Progenitor cell of endocrine pancreas (in vitro differentiated cells): ENCODE measurements at places on chromosomes 12 and 14.
A peak's percentile ranks its signal among the peaks of the same experiment; 100 is the strongest.

- DNase-seq: no peak
Measured at GRCh38 chr12:114343585-114344302, 62.2 kb downstream of the TBX5 start.

GRCh38 chr14:73125169-73125588, 11.1 kb upstream of the PSEN1 start:
- DNase-seq: no peak

- DNase-seq: no peak
Measured at GRCh38 chr14:101313268-101313667, 248.0 kb upstream of the DIO3 start.

DNA sequence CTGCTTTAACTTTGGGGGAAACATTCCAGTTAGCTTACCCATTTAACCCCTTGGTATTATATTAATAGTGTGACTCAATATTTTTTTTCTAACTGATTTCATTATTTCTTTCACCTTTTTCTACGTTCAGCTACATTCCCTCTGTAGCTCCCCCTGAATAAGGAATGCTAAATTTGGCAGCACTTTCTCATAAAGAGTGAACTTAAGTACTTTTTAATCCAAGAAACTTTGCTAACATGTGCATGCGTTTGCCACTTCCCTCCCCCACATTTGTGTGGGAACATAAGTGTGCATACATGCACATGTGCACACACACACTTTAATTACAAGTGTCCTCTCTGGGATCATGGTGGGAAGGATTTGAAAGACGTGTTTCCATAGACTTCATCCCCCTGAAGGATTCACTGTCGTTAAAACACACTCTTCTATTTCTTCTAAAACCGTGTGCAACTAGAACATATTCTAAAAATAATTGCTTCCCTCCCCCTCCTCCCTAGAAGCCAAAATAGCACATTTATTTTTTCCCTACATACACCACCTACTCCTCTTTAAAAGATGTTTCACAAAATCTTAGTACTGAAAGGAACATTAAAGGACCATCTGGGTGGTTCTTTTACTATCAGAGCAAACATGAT, 142.6 kb downstream of the PPM1H start:
- DNase-seq: no peak

DNA sequence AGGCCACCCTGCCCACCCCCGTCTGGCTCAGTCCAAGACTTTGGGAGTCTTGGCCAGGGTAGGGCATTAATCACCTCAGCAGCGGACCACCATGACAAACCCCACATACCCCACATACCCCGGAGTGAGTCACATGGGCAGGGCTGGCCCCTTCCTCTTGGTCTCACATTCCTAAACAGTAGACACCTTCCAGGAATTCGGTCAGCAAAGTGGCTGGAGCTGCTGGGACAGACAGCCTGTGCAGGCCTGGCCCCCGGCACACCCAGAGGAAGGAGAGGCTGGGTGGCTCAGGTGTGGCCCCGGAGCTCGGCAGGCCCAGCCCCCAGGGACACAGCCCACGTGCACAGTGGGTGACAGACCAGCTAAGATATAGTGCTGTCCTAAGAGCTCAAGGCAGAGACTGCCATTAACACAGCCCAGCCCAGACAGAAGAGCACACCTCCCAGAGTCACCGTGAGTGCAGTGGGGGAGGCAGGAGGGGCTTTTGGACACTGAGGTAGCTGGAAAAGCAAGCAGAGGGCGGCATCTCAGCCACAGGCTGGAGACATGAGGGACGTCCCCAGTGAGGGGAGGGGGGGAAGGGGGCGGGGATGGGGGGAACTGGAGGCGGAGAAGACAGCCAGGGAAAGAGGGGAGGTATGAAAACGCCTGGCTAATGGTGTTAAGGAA, 24.0 kb downstream of the CCDC85C start:
- peak; percentile 50 for DNase-seq

- DNase-seq: no peak
Measured at GRCh38 chr12:92529944-92530343, 172.8 kb upstream of the PLEKHG7 start.

DNA sequence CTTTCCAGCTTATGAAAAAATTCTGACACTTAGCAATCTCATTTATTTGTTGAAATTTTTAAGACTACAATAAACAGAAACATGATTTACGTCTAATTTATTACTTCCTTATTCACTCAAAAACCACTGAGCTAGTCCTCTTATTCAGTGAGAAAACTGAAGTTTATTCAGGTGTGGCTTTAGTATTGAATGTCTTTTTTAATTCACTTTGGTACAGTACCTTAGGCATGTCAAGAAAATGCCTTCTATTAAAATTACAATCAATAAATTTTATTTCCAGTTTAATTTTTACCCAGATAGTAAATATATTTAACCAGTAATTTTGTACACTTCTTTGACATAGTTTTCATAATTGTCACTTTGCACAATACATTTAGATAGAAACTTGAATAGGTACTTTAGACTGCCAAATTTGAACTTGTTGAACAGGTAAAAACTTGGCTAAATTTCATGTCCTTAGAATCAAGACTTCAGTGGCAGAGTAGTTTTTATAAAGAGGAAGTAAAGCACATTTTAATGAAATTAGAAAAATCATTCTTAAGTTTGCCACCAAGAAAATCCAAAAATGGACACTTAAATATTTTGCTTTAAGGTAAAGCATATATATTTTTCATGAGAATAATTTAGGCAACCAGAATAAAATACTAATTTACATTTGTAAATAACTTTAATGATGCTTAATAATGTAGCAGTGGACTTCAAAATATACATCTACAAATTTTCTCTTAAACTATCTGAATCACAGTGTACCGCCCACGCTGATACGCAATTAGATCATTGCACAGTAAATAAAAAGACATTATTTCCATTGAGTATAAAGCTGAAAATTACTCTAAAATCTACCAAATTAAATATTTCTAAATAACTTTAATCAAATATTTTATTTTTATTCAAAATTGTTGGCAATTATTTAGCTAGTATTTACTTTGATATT, 159.1 kb downstream of the RASSF9 start:
- no peak for DNase-seq

GRCh38 chr12:108857158-108857407, 300 bp downstream of the SSH1 start:
- DNase-seq: no peak

DNA sequence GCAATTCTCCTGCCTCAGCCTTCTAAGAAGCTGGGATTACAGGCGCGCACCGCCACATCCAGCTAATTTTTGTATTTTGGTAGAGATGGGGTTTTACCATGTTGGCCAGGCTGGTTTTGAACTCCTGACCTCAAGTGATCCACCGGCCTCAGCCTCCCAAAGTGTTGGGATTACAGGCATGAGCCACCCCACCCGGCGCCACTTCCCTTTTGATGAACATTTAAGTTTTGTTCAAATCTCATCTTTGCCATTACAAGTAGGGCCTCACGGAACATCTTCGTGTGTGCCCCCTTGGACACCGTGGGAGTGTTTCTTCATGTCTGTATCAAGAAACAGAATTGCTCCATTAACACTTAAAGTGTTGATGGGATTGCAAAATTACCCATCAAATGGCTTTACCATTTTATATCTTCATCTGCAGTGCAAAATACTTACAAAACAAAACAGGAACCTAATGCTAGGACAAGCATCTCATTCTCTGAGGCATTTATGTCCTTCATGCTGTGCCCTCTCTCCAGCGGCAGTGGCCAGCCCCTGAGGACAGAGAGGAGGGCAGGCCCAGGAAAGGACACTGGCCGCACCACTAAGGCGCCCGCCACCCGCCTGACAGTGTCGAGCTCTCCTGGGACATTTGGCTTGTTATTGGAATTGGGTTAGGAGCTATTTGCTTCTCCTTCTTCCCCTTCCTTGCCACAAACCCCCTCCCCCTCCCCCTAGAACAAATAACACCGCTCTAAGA, 61.7 kb downstream of the RFX4 start:
- no peak for DNase-seq

- no peak for DNase-seq
Measured at GRCh38 chr12:88361493-88361892, 218.8 kb downstream of the KITLG start.

DNA sequence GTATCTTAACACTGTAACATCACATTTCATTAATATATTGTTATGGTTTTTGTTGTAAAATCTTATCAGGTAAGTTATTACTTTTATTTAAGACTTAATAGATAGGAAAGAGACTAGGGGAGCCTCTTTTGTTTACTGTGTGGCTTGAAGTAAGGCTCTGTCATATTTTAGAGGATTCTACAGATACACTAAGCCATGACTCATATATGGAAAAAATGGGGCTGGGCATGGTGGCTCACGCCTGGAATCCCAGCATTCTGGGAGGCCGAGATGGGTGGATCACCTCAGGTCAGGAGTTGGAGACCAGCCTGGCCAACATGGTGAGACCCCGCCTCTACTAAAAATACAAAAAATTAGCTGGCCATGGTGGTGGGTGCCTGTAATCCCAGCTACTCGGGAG, 23.6 kb upstream of the NPFF start:
- DNase-seq: no peak
